ENCODE measurements at places on chromosomes 6 and 20.

DNA sequence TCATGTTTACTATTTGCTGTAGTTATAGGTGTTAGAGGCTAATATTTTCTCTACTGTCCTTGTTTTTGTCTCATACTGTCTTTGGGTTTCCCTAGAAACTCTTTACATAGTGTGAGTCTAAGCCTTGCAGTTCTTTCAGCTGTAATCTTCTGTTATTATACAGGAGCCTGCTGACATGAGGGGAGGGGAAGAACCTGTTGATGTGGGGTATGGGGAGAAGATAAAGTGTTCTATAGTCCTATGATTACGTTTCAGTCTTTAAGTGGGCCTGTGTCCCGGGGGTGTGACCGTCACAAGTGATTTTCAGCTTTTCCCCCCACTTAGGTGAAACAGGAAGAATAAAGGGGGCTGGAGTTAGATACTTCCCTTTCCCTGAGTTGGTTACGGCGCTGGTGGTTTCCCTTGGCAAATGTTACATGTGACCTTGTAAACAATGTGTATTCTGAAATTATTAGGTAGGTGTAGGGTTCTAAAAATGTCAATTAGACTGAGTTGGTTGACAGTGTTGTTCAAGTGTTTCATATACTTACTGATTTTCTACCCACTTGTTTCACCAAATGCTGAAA is 41.3 kb downstream of the REV3L start:
- DNase-seq, result no peak

- no peak for DNase-seq
Measured at GRCh38 chr6:140711019-140711613, 1336.7 kb upstream of the CITED2 start.

GRCh38 chr20:39356908-39357307 is 394.8 kb downstream of the DHX35 start:
- DNase-seq, result no peak

DNA sequence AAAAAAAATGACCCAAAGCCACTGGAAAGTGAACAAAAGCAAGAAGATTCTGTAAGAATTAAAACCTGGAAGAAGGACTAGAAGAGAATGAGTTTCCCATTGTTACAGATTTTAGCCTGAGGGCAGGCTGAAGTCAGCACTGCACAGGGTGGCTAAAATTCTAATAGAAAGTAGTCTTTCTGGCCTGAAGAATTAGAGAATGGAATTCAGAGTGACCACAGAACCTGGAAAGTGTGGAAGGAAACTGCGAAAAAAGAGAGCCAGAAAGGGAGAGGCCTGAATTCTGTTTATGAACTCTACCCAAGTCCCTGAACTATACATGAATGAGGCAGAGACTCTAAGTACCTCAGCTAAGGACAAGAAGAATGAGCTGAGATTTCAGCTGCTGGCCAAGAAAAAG is 38.9 kb upstream of the FILIP1 start:
- no peak for DNase-seq

GRCh38 chr20:23435626-23436539 is 3.6 kb upstream of the CSTL1 start:
- no peak for DNase-seq

DNA sequence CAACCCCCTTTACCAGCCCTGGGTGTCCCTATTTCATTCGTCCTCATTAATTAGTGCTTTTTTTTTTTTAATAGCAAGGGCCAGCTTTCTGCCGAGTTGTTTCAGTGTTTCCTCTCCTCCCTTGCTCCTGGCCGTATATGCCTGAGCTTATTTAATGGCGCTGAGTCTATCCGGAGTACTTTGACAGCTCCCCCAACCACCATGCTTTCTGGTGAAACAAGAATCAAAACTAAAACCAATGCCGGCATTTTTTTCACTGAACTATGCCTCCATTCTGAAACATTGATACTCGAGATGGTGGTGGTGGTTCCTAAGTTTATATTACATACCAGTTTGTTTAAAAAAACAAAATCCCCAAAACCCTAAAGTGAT is 1.2 kb downstream of the DCBLD1 start:
- DNase-seq, result no peak

- no peak for DNase-seq
Measured at GRCh38 chr6:134171517-134171916, 119.1 kb upstream of the SLC2A12 start.

DNA sequence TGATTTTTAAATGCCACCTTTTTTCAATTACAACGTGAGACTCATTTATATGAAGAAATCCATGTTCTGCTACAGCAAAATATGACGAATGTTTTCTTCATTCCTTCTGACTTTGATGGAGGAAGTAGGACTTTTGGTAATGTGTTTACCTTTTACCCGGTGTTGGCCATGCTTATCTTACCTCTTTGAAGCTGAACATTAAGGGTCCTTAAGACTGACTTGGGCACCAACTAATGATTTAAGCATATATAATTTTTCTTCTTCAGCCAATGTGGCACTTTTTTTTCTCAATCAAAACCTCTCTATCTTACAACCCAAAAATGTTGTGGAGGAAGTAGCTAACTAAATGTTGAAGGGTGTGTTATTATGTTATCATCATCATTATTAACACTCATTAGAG is 337.5 kb downstream of the EPHA7 start:
- DNase-seq, result no peak

DNA sequence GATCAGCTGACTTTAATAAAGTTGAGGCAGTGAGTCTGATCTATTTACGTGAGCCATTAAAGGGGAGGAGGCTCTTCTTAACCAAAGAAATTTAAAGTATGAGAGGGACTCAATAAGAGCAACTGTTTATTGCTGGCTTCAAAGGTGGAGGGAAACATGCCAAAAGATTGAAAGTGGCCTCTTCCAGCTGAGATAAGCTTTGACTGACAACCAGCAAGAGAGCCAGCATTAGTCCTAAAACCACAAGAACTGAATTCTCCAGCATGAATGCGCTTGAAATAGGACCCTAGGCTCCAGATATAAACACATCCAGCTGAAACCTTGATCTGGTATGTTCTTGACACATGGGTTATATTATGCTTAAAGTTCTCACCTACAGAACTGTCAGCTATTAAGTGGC is 123.1 kb upstream of the GJE1 start:
- no peak for DNase-seq

- no peak for DNase-seq
Measured at GRCh38 chr6:169949511-169950097, 198.2 kb downstream of the ERMARD start.

DNA sequence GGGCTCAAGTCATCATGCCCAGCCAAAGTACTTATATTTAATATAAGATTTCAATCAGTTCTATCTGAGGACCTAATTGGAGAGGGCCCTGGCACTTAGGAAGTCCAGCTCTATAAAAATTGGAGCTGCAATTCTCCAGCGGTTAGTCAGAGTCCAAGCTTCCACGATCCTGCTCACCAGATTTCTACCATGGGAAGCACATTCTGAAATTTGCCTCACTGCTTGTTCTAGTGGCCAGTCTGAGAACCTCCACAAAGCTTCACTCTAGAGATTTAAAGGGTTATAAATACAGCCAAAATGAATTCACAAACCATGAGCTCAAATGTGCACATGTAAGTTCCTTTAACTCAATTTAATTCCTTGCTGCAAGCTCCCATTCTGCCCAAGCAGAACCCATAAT is 33.5 kb downstream of the PNLDC1 start:
- no peak for DNase-seq

DNA sequence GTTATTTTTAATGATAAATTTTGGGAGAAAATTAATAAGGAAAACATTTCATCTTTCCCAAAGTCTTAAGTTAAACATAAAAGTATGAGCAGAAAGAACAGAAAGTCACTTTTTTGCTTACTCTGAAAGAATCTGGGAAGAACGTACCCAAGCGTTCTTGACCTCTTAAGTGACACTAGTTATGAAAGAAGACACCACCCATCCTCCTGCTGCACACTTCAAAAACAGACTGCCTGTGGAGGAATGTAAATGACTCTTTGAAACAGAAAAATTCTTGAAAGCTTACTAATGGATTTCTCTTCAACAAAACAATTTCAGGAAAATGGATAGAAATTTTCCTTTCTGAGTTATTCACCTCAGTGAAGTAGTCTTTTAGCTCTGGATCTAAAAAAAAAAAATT is 227.7 kb downstream of the MEI4 start:
- no peak for DNase-seq

DNA sequence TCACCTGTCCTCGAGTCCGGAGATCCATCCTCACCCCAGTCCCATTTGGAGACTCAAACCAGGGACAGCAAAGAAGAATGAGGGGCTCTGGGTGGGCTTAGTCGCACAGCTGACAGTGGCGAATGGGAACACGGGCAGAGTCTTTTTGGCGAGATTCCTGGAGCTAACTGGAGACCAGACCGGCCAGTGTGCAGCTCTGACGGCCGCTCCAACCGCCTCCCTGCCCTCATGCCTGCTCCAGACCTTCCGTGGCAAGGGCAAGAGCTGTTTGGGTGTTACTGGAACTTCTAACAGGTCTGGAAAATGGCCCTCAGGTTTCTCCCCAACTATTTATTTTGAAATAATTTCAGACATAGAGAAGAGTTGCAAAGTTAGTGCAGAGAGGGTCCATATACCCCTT is 75.6 kb downstream of the IRF4 start:
- no peak for DNase-seq

- no peak for DNase-seq
Measured at GRCh38 chr6:14841901-14842421, 403.9 kb upstream of the JARID2 start.

DNA sequence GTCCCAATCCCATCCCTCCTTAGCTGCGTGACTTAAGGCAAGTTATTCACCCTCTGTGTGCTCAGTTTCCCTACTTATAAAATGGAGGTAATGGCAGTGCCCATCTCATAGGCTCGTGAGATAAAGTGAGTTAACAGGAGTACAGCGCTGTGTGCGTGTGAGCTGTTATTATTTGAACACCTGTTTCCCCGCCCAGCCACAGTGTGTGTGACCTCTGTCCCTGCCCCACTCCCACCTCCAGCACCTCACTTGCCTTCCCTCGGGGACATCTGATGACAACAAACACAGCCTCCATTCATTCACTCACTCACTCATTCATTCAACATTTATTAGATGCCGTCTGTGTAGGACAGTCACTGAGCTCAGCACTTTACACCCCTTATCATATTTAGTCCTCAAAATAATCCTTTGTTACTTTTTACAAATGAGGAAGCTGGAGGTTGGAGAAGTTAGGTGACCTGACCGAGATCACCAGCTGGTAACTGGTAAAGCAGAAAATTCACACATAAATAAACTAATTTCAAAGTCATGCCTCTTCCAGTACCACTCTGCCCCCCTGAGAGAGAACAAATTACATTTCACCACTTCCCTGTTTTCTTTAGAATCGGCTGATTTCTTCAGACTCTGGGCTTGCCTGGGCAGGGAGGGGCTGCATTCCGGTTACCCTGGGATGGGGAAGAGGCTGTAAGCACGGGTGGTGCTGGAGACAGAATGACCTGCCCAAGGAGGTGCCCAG is 58.6 kb downstream of the CPNE5 start:
- DNase-seq, result no peak

DNA sequence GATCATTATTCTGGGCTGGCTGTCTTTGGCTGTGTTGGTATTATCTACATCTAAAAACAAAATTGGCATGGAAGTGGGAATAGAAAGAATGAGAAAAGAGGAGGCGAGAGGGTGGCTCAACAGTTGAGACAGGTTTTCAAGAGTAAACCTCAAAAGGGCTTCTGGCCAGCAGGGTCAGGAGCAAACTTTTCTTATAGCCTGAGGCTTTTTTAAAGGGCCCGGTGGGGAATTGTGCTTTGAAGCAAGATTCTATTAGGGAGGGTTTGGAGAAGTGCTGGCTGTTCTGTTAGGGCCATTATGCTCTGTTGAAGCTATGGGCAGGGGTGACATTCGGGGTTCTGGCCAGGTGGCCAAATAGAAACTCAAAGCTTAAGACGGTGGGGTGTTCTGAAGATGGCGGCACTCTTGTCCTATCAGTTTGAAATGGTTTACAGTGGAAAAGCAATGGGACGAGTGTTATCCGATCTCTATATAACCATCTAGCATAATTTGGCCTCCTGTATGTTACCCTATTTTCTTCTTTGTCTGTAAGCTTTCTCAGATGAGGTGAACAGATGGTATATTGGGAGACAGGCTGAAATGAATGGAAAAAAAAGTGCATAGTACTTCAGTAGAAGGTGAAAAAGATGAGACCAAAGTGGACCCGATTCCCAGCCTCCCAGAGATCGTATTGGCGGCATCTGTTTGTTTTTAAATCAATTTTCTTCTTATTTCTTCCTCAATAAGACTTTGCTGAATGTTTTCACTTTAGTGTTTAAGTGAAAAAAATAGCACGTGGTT is 132.1 kb upstream of the CNR1 start:
- no peak for DNase-seq

GRCh38 chr6:15561447-15562199 is 101.2 kb downstream of the DTNBP1 start:
- no peak for DNase-seq

GRCh38 chr6:26640806-26641205 is 18.7 kb downstream of the ZNF322 start:
- no peak for DNase-seq

GRCh38 chr20:19986419-19986818 is 30.7 kb upstream of the NAA20 start:
- DNase-seq, result no peak

GRCh38 chr6:113292646-113293422 is 564.3 kb upstream of the MARCKS start:
- DNase-seq, result no peak

DNA sequence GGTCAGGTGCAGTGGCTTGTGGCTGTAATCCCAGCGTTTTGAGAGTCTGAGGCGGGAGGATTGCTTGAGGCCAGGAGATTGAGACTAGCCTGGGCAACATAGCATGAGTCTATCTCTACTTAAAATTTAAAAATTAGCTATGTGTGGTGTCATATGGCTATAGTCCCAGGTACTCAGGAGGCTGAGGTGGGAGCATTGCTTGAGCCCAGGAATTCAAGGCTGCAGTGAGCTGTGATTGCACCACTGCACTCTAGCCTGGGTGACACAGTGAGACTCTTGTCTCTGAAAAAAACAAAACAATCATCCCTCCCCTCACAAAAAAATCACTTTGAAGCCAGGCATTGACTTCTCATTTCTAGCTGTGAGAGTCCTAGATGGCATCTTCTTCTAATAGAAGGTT is 32.1 kb downstream of the AIG1 start:
- DNase-seq, result no peak

- DNase-seq, result no peak
Measured at GRCh38 chr6:5786969-5787720, 219.6 kb downstream of the NRN1 start.

DNA sequence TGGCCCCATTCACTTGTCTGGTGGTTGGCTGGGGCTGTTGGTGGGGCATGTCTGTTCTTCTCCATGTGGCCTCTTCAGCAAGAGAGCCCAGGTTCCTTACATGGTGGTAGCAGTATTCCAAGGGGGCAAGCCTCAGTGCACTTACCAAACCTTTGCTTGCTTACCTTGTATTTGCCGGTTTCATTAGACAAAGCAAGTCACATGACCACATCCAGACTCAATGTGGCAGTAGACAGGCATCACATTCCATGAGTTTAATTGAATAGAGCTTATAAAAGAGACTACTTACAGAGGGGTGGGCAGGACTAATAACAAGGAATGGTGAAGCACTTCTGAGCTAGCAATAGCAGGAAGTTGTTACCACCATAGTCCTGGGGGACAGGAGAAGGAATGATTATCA is 78.6 kb downstream of the SNAP25 start:
- DNase-seq, result no peak
